RKO (cell line): ENCODE measurements at places on chromosomes 2 and 18.
A peak's percentile ranks its signal among the peaks of the same experiment; 100 is the strongest.

DNA sequence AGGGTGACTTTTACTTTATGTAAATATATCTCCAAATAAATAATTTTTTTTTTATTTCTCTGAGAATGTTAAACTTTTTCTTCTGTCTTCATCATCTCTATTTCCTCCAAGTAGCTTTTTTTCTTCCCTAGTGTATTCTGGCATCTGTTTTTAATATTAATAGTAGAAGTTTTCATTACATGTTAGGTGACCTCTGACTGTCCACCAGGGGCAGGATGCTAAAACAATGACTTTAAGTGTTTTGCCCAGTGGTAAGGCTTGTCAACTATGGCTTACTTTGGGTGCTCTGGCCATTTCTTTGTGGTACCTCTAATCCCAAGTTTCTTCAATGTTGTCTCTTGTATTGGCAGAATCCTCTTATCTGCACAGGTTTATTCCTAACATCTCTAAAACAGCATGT is 127.1 kb downstream of the SRBD1 start:
- peak; percentile 3 for DNase-seq

DNA sequence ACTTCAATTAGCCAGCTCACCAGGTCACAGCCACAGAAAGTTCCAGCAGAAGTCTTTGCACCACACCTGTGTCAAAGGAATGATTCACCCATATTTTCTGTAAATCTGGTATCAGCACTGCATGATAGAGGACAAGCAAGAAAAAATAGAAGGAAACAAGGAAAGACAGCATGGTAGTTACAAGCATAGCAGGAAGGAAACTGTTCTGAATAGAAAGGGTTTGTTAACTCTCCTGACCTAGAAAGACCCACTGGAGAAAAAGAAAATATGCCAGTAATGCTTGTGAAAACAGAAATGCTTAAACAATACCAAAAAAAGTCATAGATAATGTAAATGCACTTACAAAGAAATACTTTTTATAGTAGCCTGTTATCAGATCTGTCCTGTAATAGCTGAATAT is 40.8 kb downstream of the SCRN3 start:
- no peak for DNase-seq

- DNase-seq, result no peak
These were observed 88.7 kb downstream of the ADAM23 start for GRCh38 chr2:206531996-206532543.

GRCh38 chr2:217667512-217667911 is 335.3 kb downstream of the TNS1 start:
- no peak for DNase-seq

DNA sequence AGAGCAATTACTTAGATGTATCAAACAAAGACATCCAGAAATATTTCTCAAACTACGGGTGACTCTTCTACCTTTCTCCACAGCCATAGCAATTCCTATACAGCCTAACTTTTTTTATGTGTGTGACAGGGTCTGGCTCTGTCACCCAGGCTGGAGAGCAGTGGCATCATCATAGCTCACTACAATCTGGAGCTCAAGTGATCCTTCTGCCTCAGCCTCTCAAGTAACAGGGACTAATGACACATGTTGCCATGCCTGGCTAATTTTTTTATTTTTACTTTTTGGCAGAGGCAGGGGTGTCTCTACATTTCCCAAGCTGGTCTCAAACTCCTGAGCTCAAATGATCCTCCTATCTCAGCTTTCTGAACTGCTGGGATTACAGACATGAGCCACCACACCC is 328.9 kb upstream of the NT5C1B start:
- no peak for DNase-seq

GRCh38 chr18:933082-933481 is 28.4 kb downstream of the ADCYAP1 start:
- DNase-seq, result no peak

- DNase-seq, result no peak
These were observed 141.4 kb downstream of the FAM124B start for GRCh38 chr2:224260372-224261020.

- no peak for DNase-seq
These were observed 167.6 kb downstream of the AFF3 start for GRCh38 chr2:99974682-99975375.

GRCh38 chr2:237968048-237968862 is 1.4 kb downstream of the UBE2F start:
- DNase-seq, result no peak

DNA sequence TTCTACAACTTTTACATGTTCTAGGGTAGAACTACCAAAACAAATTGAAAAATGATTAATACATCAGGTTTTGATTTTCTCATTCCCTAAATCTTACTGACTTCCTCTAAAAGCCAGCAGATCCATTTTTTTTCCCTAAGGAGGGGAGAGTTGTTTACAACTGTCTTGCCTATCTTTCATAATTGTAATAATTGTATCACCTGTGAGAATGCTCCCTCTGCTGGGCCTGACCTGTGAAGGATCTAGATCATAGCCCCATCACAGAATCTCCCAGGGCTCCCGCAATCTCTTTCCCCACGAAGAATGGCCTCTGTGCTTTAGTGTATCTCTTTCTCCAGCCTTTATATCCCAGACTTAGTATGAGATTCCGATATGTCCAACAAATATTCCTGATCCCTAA is 9.1 kb downstream of the LOXL3 start:
- no peak for DNase-seq

GRCh38 chr2:3285901-3286645 is 91.5 kb downstream of the EIPR1 start:
- no peak for DNase-seq

DNA sequence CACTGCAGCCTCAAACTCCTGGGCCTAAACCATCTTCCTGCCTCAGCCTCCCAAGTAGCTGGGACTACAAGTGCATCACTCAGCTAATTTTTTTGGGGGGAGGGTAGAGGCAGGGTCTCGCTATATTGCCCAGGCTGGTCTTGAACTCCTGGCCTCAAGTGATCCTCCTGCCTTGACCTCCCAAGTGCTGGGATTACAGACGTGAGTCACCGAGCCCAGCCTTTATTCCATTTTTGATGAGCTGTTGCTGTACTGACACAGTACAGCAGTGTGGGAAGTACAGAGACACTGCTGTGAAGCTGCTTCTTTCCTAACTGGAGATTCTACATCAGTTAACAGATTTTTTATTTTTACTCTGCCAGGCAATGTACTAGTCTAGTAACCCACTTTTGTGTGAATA is 18.8 kb downstream of the PTRHD1 start:
- DNase-seq, result no peak

DNA sequence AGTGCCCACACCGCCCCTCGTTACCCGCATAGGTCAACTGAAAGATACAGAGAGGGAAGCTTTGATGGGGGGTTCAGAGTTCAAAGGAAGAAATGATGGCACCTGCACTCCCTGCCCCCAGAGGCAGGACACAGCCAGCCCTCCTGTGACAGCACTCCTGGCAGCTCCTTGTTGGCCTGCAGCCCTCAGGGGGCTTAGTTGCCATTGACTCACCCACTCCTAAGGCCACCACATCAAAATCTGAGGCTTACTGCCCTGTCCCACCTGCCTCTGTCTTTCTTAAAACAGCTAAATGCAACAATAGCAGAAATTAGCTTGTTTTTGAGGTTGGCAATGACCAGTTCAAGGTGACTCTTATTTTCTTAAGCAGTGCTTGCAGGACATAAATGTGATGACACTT is 31.6 kb upstream of the SLC35F6 start:
- DNase-seq, result no peak

- DNase-seq, result peak; percentile 34
These were observed 1079.5 kb upstream of the CELF4 start for GRCh38 chr18:38644875-38645641.

DNA sequence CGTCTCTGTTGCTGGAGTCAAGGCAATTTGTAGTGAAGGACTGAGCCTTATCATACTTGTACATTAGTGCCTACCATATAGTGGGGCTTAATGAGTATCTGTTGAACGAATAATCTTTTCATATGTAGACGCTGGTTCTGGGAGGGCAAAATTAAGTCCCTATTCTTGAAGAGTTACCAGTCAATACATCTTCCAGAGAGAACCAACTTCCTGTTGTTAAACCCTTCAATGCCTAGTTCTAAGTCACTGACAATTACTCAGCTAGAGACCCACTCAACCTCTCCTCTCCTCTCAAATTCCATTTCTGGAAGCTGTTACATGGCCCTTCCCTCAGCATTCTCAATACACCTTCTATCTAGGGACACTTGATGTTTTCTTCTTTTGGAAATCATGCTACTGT is 1.1 kb upstream of the MOB4 start:
- DNase-seq, result peak; percentile 67

DNA sequence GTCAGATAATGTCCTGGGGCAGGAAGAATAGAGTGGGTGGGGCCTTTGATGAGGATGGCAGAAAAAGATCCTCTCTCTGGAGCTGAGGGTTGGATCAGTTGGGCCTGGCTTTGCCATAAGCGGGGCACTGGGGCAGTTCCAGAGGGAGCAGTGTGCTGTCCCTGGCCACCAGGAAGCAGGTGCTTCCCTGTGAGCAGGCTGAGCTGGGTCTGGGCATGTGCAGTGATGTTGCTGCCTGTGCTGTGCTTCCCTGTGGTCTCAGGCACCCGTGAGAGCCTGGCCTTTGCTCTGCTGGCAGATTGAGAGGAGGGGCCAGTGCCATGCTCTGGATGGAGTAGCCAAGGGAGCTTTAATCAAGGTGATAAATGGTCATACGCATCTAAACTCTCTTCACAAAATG is 14.6 kb upstream of the NPPC start:
- no peak for DNase-seq

- no peak for DNase-seq
These were observed 8.6 kb downstream of the CHN1 start for GRCh38 chr2:174996622-174997021.

GRCh38 chr2:100802066-100802465 is 17.9 kb upstream of the NPAS2 start:
- DNase-seq, result no peak

DNA sequence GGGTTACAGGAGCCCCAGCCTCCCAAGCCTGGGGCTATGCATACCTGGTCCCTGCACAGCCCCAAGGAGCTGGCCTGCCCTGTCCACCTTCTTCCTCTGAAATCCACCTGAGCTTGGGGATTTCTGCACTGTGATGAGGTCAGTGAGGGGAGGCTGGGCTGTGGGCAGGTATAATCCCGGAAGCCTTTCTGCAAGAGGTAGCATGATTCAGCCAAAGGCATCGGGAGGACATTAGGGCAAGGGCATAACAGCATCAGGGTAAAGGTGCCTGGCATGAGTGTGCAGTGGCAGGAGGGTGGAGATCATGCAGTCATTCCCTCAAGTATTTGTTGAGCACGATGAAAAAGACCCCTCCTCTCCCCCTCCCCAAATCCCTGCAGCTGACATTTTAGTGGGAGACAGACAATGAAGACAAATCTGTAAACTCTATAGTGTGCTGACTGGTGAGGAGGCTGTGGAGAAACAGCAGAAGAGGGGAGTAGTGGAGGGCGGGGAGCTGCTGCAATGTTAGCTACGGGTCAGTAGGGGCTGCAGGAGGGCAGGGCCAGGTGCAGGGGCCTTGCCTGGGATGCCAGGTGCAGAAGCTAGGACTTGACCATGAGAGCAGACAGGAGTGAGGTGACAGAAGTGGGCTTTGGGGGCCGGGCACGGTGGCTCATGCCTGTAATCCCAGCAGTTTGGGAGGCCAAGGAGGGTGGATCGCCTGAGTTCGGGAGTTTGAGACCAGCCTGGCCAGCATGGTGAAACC is 18.7 kb downstream of the ZFP36L2 start:
- no peak for DNase-seq

DNA sequence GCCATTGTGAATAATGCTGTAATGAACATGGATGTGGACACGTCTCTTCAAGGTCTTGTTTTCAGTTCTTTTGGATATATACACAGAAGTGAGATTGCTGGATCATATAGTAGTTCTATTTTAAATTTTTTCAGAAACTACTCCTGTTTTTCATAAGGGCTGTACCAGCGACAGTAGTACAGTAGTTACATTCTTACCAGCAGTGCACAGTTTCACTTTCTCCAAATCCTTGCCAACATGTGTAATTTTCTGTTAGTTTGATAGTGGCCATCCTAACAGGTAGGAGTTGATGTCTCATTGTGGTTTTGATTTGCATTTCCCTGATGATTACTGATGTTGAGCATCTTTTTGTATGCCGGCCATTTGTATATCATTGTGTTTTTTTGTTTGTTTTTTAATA is 81.7 kb downstream of the EPC2 start:
- no peak for DNase-seq

DNA sequence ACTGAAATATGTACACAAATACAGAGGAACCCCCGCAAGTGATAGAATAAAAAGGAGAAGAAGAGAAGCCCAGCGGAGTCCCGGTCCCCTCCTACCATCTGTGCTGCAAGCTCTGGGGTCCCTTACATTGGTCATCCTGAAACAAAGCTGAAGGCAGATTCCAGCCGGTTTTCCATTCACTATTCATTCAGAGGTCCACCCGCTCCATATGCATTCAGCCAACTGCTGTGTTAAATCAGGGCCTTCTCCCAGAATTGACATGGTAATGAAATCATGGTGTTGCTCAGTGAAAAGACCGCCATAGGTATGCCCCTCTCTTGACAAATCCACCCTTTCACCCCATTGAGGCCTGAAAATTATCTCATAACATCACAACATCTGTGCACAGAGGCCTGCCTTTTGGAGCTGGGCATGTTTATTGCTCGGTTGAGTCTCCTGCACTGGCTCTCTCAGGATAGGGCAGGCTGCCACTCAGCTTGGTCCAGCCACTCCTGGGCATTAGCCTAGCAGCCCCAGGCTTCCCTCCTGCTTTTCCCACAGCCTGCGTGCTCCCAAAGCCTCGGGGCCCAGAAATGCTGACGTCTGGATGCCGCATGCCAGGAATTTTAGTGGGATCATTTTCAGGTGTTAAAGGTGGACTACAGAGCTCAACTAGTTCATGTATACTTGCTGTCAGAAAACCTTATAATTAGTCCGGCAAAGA is 39.3 kb upstream of the ID2 start:
- no peak for DNase-seq

- no peak for DNase-seq
These were observed 1384.4 kb upstream of the PIK3C3 start for GRCh38 chr18:40570615-40571014.

GRCh38 chr2:154394600-154394999 is 303.9 kb upstream of the KCNJ3 start:
- no peak for DNase-seq

DNA sequence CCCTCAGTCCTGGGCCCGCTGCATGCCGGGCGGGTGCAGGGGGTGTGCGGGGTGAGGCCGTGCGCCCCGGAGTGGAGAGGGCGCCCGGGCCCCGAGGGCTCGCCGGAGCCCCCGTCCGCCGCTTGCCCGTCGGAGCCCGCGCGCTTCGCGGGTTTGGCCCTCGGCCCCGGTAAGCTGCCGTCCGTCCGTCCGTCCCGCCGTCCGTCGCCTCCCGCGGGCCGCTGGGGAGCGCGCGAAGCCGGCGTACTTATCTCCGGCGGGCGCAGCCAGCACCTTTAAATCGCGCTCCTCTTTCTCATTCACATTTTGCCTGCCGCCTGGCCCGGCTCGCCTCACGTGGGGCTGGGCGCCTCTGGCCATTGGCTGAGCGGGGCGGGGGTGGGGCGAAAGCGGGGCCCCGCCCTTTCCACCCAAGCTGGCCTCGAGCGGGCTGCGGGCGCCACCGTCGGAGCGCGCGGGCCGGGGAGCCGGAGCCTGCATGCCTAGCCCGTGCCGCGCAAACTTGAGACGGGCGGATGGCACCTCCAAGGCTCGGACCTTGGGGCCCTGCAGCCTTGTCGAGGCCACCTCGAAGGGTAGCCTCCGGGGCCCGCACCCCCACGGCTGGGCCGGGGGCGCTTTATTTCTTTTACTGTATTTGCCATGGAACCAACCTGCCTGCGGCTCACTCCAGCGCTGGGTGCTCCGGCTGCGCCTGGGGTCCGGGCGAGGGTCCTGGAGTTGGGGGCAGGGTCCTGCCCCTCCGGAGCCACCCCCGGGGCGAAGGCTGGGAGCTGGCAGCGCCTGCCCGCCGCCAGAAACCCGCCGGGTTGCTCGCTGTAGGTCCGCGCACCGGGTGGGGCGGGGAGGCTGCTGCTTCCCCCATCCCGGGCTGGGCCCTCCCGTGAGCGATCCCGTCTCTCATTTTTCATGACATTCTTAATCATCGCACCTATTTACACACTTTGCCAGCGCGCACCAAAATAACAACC is at the start of gene GBX2:
Gene GBX2 (minus strand): TSS at position 277 of the 971 bp plus-strand sequence. CDS start 415 bp downstream, outside the sequence.
- DNase-seq, result no peak
